ENCODE measurements at places on chromosomes 3 and 15.

DNA sequence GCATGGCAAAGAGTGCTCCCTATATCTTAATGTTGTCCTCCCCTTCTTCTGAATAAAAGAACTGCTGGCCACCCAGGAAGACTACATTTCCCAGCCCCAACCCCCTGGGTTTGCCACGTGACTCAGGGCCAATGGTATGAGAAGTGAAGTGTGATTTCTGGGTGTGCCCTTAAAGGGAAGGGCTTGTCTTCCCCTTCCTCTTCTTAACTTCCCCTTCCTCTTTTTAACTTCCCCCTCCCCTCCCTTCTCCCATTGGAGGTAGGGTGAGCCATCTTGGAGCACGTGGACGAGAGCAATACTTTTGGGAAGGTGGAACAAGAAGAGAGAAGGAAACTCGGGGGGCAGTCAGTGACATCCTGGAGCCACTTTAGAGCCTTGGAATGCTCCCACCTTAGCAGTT lies 6.8 kb upstream of the KBTBD12 start:
- peak; percentile 10 for DNase-seq

DNA sequence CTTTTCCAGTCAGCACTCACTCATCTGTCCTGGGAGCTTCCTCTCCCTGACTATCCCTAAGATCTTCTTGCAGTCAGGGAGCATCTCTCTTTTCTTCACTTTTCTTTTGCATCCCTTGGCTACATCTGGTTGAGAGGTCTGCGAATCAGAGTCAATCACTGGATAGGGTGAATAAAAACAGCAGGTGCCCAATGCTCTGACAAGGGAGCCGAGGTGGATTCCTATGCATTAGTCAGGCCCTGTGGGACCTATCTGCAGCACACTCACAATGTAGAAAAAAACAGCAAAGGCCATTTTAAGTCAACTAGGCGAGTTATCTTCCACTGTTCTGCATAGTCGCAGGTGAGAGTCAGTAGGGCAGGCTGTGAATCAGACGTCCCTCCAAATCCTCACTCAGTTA lies 35.5 kb downstream of the DZIP1L start:
- DNase-seq: no peak

DNA sequence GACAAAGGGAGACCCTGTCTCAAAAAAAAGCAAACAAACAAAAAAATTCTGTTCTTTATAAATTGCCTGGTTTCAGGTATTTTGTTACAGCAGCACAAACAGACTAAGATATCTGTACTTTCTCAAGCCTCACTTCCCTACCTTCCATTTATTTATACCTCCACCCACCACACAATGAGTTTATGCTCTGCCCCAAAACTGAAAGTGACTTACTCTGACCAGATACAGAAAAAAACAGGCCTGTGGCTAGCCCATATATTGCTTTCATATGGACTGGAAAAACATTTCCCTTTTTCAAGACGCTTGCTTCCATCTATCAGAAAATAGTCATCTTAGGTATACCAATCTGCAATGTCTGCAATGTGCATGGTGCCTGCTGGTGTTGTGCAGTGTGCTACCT lies 8.7 kb upstream of the GPD1L start:
- DNase-seq: no peak

GRCh38 chr3:33218446-33219174 lies at the start of gene SUSD5:
SUSD5 (minus strand) TSS chr3:33218810; CDS start chr3:33218797, 13 bp downstream.
- no peak for DNase-seq

GRCh38 chr3:64260431-64260830 lies 35.2 kb upstream of the PRICKLE2 start:
- DNase-seq: no peak

DNA sequence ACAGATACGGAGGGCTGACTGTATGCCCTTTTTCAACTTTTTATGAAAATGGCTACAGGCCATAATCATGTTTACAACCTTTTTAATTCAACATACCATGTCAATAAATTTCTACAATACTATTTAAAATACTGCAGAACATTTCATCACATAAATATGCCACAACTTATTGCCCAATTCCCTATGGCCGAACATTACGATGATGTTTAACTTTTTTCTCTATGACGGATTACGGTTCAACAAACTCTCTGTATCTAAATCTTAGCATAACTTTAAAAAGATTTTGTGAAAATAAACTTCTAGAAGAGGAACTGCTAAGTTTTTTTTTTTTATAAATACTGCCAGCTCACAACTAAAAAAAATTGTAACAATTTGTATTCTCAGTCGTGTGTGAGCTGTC lies 220.4 kb downstream of the OSBPL10 start:
- no peak for DNase-seq

- DNase-seq: no peak
Observed at GRCh38 chr3:141050576-141051442, at the start of gene SPSB4. SPSB4 (plus strand) TSS chr3:141051347; CDS start chr3:141066105, 14,758 bp downstream.

DNA sequence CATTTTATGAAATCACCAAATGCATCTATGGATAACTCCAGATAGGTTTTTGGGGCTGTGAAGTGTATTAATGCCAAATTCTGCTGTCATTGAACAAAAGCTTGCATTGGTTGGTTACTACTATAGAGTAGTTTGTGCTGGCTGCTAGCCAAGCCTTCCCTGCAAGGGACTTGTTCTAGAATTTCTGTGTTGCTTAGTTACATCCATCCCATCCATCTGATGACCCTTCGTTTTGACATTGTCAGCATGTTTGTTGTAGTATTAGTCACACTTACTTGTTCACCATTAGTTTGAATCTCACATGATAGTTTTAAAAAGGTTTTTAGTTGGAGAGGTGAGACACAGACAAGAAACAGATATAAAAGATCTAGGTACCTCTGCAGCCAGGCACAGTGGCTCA lies 7.0 kb upstream of the NIPA2 start:
- DNase-seq: no peak

DNA sequence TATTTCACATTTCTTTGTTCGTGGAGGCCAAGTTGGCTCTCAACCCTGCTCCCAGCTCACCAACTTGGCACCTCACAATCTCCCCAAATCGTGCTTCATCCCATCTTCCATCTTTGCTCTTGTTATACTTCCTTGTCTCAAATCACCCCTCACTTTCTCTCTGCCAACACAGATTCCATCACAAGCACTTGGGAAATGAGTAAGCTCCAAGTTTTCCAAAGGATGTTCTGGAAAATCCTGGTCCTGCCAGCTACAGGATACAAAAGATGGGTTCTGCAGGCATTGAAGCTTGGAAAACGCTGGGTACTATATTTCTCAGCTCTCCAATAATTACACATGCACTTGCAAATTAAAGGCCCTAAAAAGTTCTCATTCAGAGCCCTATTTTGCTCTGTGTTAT lies 4.1 kb upstream of the TM4SF4 start:
- no peak for DNase-seq

- no peak for DNase-seq
Observed at GRCh38 chr15:53453253-53454105, 306.0 kb downstream of the WDR72 start.

DNA sequence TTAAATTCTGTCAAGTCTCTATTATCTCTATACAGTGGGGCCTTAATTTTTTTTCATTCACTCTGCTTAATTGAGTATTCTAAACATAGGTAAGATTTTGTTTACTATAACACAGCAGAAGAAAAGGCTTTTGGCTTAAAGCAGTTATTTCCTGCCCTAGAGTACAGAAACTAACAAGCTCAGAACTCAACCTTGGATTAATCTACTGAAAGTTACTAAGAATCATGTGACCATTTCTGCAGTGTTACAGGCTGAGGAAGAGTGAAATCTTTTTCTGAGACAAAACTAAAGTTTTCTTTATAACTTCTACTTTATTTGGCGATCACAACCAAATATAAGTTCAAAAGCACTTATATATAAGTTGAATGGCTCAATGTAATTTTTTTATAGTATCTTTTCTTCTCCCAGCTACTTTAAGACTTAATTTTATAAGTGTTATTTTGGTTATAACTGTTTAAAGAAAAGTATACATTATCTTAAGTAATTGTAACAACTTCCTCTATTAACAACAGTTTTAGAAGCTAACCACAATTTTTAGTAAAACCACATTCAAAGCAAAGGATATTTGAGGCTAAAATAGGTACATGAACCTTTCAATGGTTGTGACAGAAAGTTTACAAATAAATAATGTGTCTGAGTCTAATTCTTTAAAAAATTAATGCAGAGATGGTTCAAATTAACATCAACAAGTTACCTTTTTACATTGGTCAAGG lies 240.6 kb upstream of the NAALADL2 start:
- DNase-seq: no peak

DNA sequence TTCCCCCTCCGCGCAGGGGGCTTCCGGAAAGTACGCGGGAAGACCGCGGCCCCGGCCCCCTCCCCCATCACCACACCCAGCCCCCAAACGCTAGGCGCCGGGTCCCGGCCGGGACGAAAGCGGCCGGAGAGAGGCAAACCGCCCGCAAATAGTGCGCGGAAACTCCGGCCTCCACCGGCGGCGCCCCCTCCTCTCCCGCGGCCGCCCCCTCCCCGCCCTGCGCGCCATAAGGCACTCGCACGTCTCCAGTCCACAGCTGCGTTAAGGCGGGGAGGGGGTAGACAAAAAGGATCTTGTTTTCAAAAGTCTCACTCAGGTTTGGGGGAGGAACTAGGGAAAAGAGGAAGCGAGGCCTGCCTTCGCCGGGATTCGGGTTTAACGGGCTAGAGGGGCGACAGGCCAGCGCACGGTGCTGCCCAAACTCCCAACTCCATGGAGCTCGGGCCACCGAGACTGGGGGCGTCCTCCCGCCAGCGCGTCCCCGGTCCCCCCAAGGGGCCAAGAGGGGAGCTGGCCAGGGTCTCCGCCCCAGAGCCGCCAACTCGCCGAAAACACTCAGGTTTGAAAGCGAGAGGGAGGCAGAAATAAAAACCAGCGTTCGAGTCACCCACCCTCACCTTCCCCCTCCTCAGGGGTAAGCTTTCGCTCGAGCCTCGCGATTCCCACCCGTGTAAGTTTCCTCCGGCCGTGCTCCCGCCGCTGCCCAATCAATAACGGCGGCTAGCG lies 1.8 kb downstream of the ANP32A start:
- peak; percentile 66 for DNase-seq

- DNase-seq: no peak
Observed at GRCh38 chr3:78163379-78163778, 1123.5 kb downstream of the ROBO2 start.

DNA sequence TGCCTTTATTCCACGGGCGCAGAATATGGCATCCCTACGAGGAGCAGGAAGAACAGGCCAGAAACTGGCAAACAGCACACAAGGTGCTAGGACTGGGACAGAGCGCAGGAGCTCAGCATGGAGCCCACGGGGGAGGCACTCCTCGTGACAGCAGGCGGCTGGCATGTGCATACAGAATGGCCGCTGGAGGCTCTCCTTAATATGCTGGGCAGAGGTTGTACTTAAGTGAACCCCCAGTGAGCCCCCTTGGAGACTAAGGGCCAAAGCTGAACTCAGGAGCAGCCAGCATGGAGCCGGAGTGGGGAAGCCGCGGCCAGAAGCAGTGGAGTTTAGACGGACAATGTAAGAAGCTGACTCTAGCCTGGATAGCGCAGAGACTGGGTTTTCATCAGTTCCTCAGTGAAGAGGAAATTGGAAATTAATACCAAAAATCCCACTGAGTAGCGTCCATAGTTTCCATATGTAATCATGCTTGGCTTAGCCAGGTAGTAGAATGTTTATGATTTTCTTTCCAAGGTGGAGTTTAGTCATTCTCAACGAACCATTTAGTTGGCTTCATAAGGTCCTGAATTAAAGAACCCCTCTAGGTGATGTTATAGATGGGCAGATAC lies 69.4 kb downstream of the EPHB3 start:
- no peak for DNase-seq

DNA sequence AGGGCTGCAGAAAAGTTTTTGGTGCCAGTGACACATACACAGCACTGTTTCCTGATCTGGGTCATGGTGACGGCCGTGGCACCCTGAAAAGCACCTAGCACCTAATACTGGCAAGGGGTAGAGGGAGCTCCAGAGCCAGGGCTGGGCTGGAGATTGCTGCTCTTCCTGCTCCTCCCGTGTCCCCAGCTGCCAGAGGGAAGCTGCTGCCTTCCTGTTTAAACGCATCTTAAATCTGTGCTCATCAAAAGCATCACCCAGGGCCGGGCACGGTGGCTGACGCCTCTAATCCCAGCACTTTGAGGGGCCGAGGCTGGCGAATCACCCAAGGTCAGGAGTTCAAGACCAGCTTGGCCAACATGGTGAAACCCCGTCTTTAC lies 156.7 kb upstream of the MEF2A start:
- DNase-seq: peak; percentile 62

GRCh38 chr3:38542401-38543298 lies 46.5 kb downstream of the EXOG start:
- no peak for DNase-seq

GRCh38 chr3:193593668-193594030 lies 641 bp downstream of the OPA1 start:
- DNase-seq: peak; percentile 3

- DNase-seq: no peak
Observed at GRCh38 chr3:82745544-82745943, 984.1 kb upstream of the GBE1 start.

- no peak for DNase-seq
Observed at GRCh38 chr3:14235912-14236295, 57.3 kb downstream of the LSM3 start.

DNA sequence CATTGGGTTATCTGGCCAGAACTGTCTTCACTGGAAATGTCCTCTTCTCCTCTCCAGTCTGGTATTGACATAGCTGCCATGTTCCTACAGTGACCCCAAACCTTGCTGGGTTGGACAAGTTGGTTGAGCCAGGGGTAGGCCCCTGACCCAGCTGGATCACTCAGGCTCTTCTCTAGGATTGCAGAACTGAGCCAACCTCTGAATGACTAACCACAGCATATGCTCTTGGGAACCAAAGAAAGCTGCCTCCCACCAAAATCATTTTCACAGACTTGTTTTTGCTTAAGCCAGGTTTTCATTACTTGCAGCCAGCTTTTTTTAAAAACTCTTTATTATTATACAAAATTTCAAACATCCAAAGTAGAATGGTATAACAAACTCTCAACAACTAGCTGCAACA lies 41.4 kb downstream of the FSIP1 start:
- DNase-seq: no peak

GRCh38 chr15:37586976-37587375 lies 347.5 kb upstream of the TMCO5A start:
- DNase-seq: no peak

- no peak for DNase-seq
Observed at GRCh38 chr3:66179793-66180192, 41.0 kb upstream of the SLC25A26 start.

DNA sequence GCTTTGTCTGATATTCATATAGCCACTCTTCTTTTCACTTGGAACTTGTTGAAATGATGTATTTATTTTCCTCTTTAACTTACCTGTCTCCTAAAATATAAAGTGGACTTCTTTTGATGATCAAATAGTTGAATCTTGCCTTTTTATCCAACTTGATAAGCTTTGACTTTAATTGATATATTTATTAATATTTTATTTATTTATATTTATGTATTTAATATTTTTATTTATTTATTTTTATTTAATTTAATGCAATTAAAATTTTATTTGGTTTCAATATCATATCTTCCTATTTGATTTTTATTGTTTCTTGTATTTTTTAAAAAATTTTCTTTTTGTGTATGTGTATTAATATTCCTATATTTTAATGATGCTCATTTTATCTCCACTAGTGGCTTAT lies 555.1 kb upstream of the EPHA6 start:
- no peak for DNase-seq

- no peak for DNase-seq
Observed at GRCh38 chr3:54123003-54123775, 837 bp downstream of the CACNA2D3 start.

Data from CD4-positive, alpha-beta T cell treated with Interleukin-1 beta for 1 hour (primary cell).